ENCODE measurements at places on chromosomes 2 and 18. TPM values are rescaled to one million over a fixed set of nuclear protein-coding genes. Genes with fewer than 3 reads are reported as not detected.

SERPINB5 gene
- total RNA-seq: not detected

CRYGD gene
- not detected for total RNA-seq

ALK gene
- not detected for total RNA-seq

IDH1 gene
- 54.9 TPM for total RNA-seq

DSG4 gene
- total RNA-seq: not detected

PROM2 gene
- total RNA-seq: 0.57 TPM

UGT1A5 gene
- not detected for total RNA-seq

FTCDNL1 gene
- total RNA-seq: 0.67 TPM

TMEM178A gene
- not detected for total RNA-seq

ANKRD36C gene
- 104 TPM for total RNA-seq

RPRM gene
- total RNA-seq: not detected

CRYGC gene
- total RNA-seq: not detected

ACOXL gene
- total RNA-seq: not detected

TRABD2A gene
- total RNA-seq: 1.1 TPM

MARCHF4 gene
- 5.3 TPM for total RNA-seq

RAB6C gene
- total RNA-seq: not detected

Measured in vein endothelial cell (primary cell).